ENCODE measurements at places on chromosomes 2 and 18.

GRCh38 chr2:240916571-240917008, 10.5 kb downstream of the CROCC2 start:
- DNase-seq = peak; percentile 87

GRCh38 chr2:30134582-30134981, 12.2 kb upstream of the YPEL5 start:
- no peak for DNase-seq

- no peak for DNase-seq
Observed at GRCh38 chr2:111045771-111046444, 74.8 kb upstream of the BCL2L11 start.

GRCh38 chr2:75403991-75404428, 156.7 kb downstream of the EVA1A start:
- peak; percentile 35 for DNase-seq
